ENCODE measurements at places on chromosomes 3 and 15.

- no peak for DNase-seq
Observed at GRCh38 chr15:92840149-92840548, 60.0 kb upstream of the CHD2 start.

GRCh38 chr3:51773529-51774056 is 5.4 kb downstream of the IQCF6 start:
- no peak for DNase-seq

GRCh38 chr3:173249457-173249856 is 108.4 kb upstream of the SPATA16 start:
- no peak for DNase-seq

- DNase-seq = no peak
Observed at GRCh38 chr15:66831801-66832390, 129.9 kb downstream of the SMAD6 start.

Data from activated CD4-positive, alpha-beta T cell treated with anti-CD3 and anti-CD28 coated beads for 1 hour (primary cell).